Activated naive CD4-positive, alpha-beta T cell treated with anti-CD3 and anti-CD28 coated beads, Interleukin-2, amount 50 U/mL, for 16 hours (primary cell): ENCODE measurements at places on chromosomes 12 and 14.

GRCh38 chr12:101671833-101672232, 25.6 kb upstream of the CHPT1 start:
- DNase-seq = no peak

DNA sequence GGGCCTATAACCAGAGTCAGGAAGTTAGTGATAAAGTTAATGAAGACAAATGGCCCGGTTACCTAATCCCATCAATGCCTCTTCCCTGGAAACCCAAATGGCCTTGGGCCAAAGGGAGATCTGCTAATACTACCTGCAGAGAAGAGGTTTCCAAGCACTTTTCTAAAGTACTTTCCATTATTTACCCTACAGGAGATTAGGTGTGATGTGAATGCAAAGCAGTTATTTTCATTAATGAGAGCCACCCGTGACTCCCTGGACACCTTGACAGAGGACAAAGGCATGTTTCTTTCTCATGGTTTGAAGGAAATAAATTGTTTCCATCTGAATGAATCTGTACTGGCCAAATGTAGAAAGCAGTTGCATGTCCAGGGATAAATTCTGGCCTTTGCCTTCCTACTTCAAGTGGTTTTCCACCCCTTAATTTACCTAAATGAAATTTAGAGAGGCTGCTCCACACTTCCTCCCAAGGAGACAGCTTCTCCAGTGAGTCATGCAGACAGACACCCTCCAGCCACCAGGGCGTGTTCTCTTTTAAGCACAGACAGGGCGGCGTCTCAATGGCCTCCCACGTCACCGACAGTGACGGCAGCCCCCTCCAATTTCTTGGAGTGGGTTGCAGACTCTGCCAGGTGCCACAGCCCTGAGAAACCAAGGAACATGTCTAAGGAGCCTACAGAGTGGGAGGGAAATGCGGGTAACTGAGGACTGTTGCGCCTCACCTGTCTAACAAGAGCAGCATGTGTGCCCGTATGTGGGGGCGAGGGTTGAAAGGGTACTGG, 43.9 kb upstream of the GNPNAT1 start:
- DNase-seq = no peak

DNA sequence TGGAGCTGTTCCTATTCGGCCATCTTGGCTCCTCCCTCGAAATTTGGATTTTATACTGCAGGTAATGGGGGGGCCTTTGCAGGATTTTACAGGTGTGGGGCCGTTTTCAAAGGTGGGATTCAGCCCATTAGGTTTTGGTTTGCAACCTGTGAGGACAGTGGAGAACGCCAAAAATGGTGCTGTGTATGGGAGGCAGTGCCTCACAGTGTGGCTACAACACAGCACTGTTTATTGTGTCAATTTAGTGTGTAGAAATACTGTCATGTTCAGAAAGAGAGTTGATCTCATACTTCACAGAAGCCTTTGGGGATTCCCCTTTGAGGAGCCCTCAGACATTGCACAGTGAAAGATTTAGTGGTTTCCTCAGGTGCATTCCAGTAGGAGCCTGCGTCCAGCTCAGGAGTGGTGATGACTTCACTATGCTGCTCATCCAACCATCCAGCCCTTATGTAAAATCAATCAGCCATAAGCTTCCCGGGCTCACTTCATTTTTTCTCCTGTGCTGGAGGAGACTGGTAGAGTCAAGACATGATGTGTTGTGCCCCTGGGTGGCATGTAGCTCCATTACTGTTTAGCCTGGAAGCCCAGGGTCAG, 92.7 kb upstream of the PRMT8 start:
- DNase-seq = no peak

DNA sequence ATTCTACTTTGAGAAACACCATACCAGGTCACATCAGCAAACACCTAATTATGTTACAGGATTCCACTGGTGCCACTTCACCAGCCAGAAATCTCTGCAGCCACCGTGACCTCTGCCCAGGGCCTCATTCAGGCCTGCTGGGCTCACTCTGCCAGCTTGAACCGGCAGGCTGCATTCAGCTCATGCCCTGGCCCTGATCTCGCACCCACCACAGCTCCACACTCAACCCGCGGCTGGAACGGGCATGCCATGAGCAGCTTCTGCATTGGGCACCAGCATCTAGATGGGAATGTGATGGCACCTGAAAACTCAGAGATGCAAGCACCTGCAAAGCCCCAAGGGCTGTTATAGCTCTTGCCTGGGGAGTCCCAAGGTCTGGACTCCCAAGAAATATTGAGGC, 168.7 kb downstream of the DPY19L2 start:
- DNase-seq = no peak

GRCh38 chr12:103241184-103241583, 254.6 kb downstream of the C12orf42 start:
- DNase-seq = no peak

DNA sequence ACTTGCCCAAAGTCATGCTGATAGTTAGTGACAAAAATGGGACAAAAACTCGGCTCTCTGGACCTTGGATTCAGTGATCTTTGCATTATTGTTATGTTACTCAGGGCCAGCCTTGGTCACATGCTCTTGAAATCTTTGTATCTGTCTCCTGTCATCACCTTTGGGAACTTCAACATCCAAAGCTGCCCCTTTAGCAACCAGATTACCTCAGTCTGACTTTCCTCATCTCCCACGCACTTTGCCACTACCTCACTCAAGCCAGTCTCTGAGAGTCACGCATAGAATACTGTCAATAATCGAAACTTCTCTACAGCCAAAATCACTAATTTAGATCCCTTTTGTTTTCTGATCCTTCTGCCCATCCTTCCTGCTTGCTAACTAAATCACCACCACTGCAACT, 90.8 kb upstream of the DAAM1 start:
- DNase-seq = no peak

DNA sequence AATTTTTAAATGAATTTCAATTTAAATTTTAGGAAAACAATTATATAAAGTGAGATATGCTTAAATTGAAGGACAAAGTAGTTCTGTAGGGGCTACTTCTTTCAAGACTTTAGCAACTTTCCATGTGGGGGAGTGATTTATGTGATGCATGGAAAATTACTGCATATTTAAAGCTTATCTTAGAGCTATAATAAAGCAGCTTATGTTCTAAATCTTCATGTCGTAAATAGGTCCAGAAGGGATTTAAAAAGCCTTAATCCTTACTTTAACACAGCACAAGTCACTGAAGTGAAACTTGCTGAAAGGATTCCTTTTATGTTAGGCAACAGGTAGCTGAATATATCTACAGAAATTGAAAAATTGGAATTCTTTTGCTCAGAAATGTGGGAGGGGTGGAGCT, 340.4 kb downstream of the NAV3 start:
- DNase-seq = no peak

GRCh38 chr14:61894452-61895077, 132.3 kb downstream of the SNAPC1 start:
- DNase-seq = peak; percentile 63

DNA sequence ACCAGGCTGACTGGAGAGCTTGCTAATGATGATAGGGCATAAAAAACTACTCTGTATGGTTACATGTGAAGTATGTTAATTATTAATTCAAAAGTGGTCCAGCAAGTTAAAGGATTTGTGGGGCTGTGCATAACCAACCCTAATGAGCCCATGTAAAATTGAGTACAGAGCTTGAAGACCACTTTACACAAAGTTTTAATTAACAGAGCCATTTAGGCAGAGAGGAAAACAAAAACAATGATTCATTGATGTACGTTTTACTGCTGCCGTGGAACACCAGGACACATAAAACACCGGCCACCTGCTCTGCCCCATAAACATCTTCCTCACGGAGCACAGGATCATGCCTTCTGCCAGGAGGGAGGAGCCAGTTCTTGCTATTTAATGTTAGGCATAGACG, 83.5 kb downstream of the RIMBP2 start:
- DNase-seq = no peak

GRCh38 chr12:53173085-53173715, 7.3 kb upstream of the ZNF740 start:
- DNase-seq = no peak

- no peak for DNase-seq
Measured at GRCh38 chr12:21921436-21921835, 19.8 kb downstream of the ABCC9 start.

GRCh38 chr14:60989599-60989998, 8.6 kb downstream of the SLC38A6 start:
- no peak for DNase-seq

DNA sequence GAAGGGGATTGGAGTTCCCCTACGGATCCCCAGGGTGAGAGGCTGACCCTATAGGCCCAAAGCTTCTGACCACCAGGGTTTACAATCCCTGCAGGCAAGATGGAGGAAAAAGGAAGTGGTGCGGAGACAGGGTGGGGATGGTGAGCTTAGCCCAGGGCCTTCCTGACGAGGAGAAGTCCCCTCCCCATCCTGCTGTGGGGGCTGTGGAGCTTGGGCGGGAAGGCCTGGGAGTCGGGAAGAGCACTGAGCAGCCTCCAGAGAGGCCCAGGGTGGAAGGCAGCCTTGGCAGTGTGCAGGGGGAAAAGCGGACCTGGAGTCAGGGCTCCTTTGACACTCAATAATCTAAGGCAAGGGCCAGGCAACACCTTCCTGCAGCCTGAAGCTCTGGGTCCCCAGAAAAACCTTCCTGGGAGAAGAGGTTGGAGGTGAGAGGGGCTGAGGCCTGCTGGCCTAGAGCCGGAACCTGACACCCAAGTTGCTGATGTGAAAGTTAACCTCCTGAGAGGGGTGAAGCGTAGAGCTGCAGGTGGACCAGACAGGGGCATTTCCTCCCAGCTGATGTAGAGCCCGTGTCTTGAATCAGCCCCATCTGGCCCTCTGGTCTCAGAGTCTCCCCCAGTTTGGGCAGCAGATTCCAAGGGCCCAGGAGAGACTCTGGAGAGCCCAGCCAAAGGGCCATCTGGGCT, 6.0 kb downstream of the HDAC7 start:
- no peak for DNase-seq

GRCh38 chr12:22042976-22043669, 2.9 kb upstream of the CMAS start:
- no peak for DNase-seq

- DNase-seq = no peak
Measured at GRCh38 chr14:31161274-31161673, 46.3 kb downstream of the HECTD1 start.

DNA sequence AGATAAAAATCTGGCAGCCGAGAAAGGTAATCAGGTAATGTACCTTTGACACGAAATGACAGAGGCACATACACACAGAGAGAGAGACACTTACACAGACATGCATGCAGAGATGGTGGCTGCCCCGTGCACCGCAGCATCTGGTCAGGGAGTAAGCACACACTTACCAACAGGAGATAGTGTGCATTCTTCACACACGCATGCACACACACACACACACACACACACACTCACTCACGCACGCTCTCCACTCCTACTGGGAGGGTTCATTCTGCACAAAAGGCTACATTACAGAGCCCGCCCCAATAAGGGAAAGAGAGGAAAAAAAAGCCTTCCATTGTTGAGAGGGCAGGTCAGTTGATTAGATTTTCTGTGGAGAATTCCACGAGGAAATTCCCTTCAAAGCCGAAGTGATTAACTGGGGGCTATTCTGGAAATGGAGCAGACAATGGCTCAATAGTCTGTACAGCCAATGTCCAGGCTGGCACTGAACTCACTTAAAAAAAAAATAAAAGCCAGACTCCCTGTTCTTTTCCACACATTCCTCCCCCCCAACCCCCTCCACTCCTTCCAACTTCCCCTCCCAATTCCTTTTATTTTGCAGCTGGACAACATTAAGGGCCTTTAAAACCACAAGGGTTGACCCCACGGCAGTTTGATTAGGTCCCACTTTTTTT, 1.4 kb upstream of the SOX5 start:
- no peak for DNase-seq

GRCh38 chr14:97709552-97709951, 912.4 kb downstream of the VRK1 start:
- no peak for DNase-seq
